ENCODE measurements at places on chromosomes 7 and 10.

DNA sequence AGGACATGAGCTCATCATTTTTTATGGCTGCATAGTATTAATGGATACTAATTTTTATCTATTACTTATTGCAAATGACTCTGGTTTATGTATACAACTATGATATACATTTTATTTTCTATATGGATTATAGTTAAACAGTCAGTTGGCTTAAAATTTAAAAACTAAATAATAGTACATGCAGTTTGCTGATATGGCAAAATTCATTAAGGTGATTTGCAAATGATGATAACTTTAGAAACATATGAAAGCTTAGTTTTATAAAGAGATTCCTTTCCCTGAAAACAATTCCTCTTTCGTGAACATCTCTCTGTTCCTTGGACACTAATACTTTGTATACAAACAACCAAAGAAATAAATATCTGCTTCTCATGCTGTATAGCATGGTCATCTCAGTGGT, 165.5 kb upstream of the SEMA3E start:
- no peak for DNase-seq

GRCh38 chr7:94998266-94999068, 91.1 kb downstream of the PPP1R9A start:
- no peak for DNase-seq

GRCh38 chr10:113663908-113664307, at the start of gene NRAP:
TSS of gene NRAP (minus strand) at chr10:113664041. CDS start at chr10:113663882, 159 bp downstream.
- DNase-seq, result no peak

DNA sequence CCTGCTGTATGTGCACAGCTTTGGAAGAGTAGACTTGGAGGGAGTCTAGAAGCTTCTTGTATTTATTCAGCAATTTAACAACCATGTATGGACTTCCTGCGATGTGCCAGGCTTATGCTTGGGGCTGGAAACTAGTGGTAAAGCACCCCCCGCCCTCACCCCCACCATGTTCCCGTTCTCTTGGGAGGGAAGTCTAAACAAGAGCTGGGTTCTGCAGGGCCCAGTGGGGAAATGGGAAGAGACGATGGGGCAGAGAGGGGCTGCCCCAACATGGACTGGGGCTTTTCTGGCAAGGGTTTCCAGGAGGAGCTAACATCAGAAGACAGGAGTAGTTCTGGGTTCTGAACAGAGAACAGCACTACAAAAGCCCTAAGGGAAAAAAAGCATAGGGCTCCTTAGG, 8.0 kb downstream of the RASSF4 start:
- DNase-seq, result no peak

DNA sequence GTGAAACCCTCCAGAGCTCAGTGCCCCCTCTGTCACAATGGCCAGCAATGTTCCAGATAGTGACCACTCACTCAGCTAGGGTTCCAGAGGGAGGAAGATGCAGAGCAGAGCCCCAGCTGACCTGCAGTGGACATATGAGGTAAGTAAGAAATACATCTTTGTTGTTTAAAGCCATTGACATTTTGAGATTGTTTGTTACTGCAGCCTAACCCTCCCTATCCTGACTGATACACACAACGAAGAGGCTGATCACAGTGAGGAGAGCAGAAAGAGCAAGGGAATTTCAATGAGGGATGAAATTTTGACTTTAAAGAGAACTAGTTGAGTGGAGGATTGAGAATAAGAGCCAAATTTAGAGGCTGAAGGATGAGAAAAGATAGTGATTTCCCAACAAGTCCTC, 51.3 kb upstream of the LRGUK start:
- DNase-seq, result no peak

- no peak for DNase-seq
These were observed 66.3 kb upstream of the IL6 start for GRCh38 chr7:22660732-22661131.

DNA sequence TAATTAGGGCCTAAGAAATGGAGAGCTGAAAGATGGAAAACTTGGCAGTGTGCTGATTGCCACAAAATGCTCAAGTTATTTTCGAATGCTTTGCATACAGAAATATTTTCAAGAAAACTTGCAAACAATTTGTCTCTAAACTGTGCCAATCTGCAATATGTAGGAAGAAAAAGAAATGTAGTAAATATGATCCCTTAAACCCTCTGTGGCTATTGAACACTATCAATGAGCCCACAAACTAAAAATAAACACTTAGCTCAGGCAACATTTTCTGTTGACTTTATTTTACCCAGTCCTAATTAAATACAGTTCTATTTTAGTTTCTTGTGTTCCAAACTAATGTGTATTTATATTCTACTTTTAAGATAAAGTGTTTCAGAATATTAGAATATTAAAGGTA, 342.1 kb downstream of the SEMA3D start:
- no peak for DNase-seq

DNA sequence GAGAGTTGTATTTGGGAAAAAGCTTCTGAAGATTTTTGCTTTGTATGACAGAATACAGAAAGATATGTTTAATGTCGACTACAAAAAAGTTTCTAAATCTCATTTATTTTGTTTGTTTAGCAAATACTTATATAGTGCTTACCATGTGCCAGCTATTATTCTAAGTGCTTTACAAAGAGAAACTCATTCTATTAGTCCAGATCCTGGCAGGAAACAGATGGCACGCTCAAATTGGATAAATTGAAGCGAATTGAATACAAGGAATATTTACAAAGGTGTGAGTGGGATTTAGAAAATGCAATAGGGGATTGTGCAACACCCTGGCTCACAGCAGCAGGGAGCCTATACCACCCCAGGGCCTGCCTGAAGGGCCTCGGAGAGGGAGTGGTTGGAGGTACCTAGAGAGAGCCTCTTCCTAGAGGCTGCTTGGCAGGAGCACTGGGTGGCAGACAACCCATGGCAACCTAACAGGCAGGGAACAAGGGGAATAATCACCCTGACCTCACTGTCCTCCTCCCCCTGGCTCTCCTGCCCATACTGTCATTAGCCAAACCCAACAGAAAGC, 27.6 kb upstream of the FAM204A start:
- no peak for DNase-seq

GRCh38 chr10:1274701-1275544, 218.7 kb downstream of the WDR37 start:
- DNase-seq, result no peak

- no peak for DNase-seq
These were observed 558 bp downstream of the ARHGAP22 start for GRCh38 chr10:48604039-48604990.

- peak; percentile 59 for DNase-seq
These were observed 14.8 kb downstream of the SRRM3 start for GRCh38 chr7:76216381-76217082.

GRCh38 chr7:55188590-55189138, 169.8 kb downstream of the EGFR start:
- no peak for DNase-seq

DNA sequence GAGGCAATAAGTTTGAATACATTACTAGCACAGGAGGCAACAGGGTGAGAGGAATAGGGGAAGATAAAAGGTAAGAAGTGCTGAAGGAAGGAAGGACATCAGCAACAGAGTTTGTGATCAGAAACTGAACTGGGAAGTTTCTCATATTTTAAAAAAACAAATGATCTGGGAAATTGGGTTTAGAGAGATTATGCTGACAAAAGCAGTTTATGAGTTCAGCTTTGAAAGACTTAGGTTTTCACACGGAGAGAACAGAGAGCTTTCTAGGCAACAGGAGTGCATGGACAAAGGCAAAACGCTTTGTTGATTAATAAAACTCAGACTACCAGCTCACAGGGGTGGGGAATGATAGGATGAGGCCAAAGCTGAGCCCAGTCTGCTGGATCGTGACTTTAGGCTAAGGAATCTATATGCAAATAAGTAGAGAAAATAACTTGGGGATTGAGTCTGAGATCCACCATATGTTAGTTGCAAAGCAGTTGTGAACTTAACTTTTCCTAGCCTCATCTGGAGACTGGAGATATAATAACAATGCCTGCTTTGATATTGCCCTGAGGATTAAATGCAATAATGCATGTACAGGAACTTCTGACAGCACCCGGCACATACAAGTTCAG, 4.2 kb downstream of the OSBPL3 start:
- DNase-seq, result no peak

DNA sequence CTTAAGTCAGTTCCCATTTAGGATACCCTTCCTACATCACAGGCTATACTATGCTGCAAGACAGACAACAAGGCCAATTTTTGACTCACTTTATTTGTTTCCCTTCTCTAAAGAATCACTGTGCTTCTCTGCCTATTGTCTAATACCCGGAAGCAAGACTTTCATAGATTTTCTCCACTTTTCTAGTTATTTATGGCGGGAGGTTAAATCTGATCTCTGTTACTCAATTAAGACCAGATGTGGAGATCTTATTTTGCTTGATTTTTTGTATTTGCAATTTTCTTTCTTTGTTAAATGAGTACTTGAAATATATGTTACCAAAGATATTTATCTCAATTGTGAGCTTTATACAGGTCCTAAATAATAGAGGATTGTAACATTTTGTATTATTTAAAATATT, 511.5 kb downstream of the ATRNL1 start:
- DNase-seq, result no peak

DNA sequence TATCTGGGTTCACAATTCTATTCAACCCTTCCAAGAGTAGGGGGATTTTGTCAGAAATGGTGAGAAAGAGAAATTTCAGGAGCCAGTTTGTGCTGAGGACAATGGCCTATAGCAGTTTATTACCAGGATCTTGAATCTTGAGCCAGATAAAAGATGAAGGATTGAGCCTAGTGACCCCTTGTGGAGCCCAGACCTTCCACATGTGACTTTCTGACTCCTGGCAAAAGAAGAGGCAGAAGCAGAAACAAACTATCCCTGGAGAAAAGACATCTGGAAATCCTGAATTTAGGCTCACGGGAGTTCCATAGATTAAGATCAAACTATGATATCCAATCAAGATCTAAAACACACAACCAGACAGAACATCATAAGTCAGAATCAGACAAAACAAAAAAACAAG, 60.9 kb upstream of the CHRM2 start:
- DNase-seq, result no peak

GRCh38 chr10:112229096-112229495, 45.5 kb upstream of the GPAM start:
- DNase-seq, result no peak

DNA sequence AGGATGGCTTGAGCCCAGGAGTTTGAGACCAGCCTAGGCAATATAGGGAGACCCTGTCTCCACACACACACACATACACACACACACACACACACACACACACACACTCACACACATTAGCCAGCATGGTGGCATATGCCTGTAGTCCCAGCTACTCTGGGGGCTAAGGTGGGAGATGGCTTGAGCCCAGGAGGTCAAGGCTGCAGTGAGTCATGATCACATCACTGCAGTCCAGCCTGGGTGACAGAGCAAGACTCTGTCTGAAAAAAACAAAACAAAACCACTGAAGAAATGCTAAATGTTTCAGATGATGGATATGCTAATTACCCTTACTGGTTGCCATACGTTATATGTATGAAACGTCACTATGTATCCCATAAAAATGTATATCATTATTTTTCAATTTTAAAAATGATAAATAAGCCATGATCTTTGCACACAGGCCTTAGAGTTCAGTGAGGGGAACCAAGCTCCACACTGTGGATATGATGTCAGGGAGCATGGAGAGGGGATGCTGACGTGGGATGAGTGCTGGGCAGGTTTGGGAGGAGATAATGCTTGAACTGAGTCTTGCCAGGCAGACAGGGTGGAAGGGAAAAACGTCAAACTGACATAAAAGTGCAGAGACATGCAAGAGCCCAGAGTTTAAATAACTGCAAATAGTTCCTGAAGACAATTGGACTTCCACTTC, 45.9 kb upstream of the ARHGAP12 start:
- no peak for DNase-seq

DNA sequence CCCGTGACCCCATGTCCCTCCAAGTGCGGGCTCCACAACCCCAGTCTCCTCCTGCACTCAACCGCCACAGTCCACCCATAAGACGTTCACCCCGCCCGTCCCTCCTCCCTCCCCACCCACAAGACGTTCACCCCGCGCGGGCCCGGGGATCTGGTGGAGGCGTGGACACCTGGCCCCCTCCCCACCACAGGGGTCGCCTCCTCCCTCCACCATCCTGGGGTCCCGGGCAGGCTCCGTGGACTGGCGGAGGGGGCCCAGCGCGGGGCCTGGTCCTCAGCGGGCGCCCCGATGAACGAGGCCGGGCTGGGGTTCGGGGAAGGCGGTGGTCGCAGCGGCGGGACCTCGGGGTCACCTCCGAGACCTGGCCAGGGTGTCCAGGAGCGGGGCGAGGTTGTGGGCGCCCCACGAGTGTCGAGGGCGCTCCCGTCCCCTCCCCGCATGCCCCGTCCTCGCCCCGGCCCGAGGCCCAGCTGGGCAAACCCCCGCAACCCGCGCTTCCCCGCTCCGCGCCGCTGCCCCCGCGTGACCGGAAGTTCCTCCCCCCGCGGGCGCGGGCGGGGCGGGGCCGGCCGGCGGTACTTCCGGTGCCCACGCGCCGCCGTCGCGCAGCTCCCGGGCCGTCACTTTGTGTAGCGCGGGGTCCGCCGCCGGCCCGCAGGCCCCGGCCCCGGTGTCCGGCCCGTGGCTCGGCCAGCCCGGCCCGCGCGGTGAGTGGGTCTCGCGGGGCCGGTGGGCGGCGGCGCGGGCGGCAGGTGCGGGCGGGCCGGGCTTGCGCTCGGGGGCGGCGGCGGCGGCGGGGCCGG, at the start of gene ZNF316:
TSS of gene ZNF316 (plus strand) at position 578 of the 803 bp plus-strand sequence. CDS start 5,092 bp downstream, outside the sequence.
- no peak for DNase-seq

- DNase-seq, result no peak
These were observed 59.8 kb upstream of the TES start for GRCh38 chr7:116150588-116150987.

GRCh38 chr7:151875942-151876898, 695 bp downstream of the PRKAG2 start:
- DNase-seq, result peak; percentile 77

DNA sequence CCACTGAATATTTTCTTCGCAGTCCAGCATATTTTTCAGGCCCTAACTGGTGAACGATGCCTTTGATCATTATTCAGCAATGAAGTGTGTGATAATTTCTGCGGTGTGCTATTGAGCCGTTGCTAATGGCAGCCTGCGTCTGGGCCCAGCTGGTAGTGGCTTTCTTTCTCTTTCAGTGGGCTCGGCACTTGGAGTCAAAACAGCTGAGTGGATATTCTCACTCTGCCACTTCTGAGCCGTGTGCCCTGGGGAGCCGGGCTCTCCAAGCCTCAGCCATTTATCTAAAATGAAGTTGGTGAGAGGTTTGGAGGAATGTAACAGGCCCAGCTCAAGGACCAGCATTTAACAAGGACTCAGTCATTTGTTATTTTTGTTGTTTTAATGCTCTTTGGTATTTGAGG, 87.5 kb upstream of the IFRD1 start:
- peak; percentile 95 for DNase-seq

GRCh38 chr7:32915041-32915536, 23.5 kb upstream of the KBTBD2 start:
- no peak for DNase-seq
